ENCODE measurements at places on chromosomes 3 and 15.

GRCh38 chr3:138187296-138188012 is at the start of gene ARMC8:
TSS of gene ARMC8 (plus strand) at chr3:138187301. CDS start at chr3:138187555, 254 bp downstream.
- peak; percentile 62 for DNase-seq

GRCh38 chr15:44584162-44584749 is 47.3 kb downstream of the EIF3J start:
- peak; percentile 18 for DNase-seq

DNA sequence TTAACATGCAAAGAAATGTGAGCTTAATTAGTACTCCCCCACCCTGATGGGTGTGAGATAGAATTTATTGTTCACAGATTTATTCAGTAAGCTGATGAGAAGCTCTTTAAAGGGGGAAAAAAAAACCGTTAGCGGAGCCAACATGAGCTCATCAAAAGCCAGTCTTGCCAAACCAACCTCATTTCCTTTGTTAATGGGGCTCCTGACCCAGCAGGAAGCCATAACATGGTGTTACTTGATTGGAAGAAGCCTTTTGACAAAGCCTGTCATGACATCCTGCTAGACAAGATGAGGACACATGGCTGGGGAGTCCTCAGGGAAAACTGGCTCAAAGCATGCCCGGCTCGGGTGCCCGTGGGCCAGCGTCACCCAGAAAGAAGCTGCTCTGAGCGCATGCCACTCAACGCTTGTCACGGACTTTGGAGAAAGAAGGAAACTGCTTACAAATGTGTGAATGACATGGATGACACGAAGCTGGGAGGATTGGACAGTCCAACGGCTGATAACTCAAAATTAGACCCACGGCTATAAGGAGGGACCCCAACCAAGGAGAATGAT is 64.6 kb downstream of the SLCO2A1 start:
- no peak for DNase-seq

- peak; percentile 96 for DNase-seq
Measured at GRCh38 chr3:45226206-45226915, at the start of gene TMEM158. TSS of gene TMEM158 (minus strand) at chr3:45226287. CDS start at chr3:45226027, 260 bp downstream.

DNA sequence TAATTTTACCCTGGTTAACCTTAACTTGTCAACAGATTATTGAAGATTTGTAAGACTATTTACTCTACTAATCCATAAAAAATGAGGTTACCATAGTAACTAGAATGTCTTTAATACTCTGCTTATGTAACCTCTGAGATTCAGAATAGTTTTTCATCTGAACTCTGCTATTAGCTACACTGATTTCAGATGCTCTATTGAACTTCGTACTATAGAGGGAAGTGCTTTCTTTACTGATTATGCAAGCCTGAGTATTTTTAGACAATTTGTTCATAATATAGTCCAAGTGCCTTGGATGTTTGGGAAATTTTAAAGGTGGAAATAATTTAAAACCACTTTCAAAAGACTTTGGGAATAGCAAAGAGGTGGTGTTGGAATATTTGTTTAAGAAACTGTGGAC is 107.9 kb upstream of the GBE1 start:
- no peak for DNase-seq

DNA sequence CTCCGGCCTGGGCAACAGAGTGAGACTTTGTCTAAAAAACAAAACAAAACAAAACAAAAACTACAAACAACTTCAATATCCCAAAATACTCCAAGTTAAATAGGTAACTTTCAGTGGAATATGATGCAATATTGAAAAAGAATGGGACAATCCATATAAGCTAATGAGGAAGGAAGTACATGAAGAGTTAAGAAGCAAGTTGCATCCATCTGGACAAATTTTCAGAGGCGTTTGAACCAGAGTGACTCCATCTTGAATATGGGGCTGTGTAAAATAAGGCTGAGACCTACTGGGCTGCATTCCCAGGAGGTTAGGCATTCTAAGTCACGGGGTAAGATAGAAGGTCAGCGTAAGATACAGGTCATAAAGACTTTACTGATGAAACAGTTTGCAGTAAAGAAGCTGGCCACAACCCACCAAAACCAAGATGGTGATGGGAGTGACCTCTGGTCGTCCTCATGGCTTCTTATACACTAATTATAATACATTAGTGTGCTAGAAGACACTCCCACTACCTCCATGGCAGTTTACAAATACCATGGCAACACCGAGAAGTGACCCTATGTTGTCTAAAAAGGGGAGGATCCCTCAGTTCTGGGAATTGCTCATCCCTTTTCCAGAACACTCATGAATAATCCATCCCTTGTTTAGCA is 58.1 kb upstream of the LCTL start:
- no peak for DNase-seq

DNA sequence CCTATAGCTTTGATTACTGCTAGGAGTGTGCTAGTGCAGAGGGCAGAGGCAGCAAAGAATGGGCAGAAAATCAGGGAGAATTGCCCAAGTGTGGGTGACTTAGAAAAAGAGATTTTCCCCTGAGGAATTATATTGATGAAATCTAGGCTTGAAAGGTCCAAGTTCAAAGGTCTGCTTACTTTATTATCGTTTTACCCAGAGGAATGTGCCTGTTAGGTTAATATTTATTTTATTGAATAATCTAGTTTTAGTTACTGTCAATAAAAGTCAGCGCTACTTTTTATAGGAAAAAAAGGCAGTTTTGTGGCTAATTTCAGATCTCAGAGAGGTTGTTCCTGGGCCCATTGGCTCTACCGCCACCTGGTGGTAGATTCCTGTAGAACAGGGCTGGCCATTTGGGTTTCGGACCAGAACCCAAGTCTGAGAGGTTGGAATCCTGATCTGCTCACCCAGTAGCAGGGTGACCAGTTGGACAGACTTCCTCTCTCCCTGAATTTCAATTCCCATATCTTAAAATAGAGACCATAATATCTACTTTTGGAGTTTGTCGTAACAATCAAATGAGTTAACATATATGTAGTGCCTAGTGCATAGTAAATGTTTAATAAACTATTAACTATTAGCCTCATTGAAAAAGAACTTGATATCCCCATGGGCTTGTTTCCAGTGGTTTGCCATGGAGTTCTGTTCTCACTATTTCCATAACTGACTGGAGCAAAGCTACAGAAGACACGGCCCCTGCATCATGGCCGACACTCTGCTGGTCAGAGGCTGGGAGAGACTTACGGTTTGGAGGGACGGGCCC is 62.7 kb upstream of the ZNF148 start:
- peak; percentile 57 for DNase-seq

GRCh38 chr3:192262001-192262400 is 465.3 kb downstream of the FGF12 start:
- DNase-seq, result no peak

DNA sequence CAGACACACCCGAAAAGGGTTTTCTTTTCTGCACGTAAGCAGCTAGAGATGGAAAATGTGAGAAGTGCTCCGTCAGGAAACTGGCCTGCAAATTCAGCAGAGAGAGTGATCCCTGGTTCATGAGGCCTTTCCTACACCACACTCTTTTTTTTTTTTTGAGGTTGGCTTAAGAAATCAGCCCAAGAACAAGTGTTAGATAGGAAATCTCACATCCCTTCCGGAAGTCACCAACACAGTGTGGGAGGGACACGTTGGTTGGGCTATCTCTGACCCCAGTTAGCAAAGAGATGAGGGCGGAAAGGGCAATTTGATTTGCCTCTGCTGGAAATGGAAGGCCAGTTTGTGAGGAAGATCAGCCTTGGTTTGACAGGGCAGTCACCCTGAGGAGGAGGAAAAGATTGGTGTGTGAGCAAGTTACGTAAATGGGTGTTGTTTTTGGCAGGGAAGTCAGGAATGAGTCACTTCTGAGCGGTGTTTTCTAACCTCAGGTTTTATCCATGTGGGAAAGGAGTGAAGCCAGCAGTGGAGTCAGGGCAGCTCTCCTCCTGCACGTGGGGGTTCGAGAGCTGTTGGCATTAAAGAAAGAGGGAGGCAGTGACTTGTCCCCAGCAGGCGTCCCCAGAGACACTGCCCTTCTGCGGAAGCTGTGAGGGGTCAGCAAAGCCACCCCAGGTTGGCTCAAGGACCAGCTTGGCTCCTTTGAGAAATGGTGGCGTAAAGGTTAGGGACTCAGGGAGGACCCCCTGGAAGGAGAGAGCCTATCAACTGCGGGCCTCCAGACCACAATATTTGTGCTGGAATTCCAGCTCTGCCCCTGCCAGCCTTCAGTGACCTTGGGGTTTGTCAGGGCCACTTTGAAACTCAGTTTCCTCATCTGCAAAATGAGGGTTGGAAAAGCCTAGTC is 237.6 kb upstream of the BHLHE40 start:
- DNase-seq, result peak; percentile 93

DNA sequence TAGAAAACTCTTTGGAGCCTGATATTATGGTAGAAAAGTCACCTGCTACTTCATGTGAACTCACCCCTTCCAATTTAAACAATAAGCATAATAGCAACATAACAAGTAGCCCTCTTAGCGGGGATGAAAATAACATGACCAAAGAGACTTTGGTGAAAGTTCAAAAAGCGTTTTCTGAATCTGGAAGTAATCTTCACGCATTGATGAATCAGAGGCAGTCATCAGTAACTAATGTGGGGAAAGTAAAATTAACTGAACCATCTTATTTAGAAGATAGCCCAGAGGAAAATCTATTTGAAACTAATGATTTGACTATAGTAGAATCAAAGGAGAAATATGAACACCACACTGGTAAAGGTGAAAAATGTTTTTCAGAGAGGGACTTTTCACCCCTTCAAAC is 5.1 kb upstream of the SCG5 start:
- no peak for DNase-seq

DNA sequence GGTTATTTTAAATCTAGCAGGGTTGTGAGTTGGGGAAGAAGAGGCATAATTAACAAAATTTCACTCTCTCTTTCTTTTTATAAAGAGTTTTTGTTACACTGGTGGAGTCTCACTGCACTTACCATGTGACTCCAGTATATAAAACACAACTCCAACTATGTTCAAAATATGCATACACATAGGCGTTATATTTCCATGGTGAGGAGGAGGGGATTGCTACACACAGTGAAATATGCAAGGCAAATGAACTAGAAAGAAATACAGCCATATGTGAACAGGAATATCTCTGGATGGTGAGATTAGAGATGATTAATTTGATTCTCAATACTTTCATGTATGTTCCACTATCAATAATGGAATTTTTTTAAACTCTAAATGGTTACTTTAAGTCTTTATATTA is 385.0 kb downstream of the MAGI1 start:
- no peak for DNase-seq

DNA sequence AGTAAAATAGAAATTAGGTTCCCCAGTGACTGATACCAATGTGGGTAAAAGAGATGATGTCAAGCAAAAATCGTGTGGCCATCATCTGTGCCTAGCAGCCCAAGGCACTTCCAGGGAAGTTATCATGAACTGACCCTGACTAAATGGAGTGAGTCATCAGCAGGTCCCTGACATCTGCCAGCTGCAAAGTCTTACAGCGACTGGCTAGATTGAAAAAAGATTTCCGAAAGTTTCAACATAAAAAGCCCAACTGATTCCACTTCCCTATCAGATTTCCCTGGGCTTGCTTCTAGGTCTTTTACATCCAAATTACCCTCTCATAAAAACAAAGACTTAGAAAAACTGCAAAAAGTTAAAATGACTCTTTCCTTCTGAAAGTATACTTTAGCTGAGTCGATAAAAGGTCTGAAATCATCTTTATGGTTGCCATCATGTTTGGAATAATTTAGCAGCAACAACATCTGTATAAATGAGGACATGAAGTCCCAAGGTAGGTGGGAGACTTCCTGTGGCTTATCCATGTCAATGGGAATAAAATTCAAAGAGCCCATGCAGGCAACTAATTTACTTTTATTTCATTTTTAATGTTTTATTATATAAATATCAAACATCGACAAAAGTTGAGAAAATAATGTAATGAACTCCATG is 342.8 kb downstream of the ERC2 start:
- no peak for DNase-seq
